ENCODE measurements at places on chromosomes 1 and 21. TPM values are rescaled to one million over a fixed set of nuclear protein-coding genes. Genes with fewer than 3 reads are reported as not detected.

- no peak for DNase-seq
Observed at GRCh38 chr1:1955621-1956094, 36.6 kb upstream of the TMEM52 start.

DNA sequence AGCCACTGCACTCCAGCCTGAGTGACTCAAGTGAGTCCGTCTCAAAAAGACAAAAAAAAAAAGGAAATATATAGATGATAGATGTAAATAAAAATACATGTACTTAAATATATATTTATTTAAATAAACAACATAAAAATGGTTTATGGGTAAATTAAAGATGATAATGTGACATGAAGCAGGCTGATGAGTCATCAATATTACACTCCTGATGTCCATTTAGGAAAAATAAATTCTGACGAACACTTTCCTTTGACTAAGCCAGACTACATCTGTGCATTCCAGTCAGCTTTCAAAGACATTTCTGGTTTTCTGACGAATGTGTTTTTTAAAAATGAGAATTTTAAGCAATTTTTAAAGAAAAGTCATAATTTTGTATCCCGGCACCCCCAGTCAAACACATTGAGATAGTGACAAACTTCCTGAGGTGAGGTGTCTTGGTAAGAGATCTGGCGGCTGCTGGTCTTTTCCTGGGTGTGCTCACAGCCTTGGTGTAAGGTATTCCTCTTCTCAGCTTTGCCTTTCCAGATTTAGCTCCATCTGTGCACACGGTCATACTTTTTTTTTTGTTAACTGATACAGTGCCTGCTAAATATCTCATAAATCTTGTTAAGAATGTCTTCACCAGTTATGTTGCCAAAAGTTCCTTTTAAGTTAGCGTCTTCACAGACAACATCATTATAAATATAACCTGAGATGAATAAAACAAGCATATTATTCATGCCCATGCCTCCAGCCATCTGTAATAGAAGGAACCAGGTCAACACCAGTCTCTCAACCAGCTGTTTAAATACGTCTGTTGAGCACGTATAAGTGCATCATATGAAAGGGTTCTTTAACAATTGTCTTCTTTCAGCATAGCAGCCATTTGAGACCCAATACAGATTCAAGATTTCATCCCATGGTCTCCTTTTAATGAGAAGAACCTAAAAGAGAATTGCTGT, 214.5 kb upstream of the PLD5 start:
- DNase-seq, result no peak

- DNase-seq, result no peak
Observed at GRCh38 chr1:202586018-202586821, 124.0 kb downstream of the SYT2 start.

Gene ZNF436
- total RNA-seq, result 10.4 TPM

DNA sequence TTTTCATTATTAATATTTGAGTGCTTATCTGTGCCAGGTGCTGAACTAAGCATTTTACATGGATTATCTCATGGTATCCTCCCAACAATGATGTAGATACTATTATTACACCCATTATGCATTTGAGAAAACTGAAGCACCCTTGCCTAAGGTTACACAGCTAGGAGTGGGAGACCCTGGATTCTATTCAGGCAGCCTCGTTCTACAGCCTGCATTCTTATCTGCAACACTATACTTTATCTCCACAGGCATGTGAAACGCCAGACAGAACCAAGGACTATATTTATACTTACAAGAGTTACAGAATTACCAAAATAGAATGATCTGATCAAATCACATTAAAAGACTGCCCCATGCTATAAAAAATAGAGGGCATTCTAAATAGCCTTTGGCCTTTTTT, 22.4 kb downstream of the LPAR3 start:
- DNase-seq, result no peak

- no peak for DNase-seq
Observed at GRCh38 chr1:241944300-241944699, 13.3 kb upstream of the BECN2 start.

DNA sequence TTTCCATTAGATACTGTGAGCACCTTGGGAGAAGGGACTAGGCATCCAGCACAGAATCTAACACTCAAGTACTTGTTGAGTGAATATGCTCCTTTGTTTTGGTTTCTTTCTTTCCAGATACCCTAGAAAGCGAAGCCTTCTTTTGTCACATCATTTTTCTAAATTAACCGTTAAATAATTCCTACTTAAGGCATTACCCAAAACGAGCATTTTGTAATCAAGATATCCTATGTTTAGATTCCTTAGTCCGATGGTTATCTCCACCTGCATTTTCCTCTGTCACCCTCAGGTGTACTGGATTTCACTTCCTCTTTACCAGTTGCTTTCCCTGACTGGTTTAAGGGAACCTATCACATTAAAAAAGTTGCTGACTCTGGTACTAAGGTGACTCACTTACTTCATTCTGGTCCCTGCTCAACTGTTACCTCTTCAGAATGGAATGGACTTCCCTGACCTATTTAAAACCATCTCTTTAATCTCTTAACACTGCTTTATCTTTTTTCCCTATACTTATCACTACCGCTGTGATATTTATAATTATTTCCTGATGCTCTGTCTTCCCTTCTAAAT, 3.2 kb downstream of the B3GALNT2 start:
- no peak for DNase-seq

GRCh38 chr1:6953907-6954364, 168.7 kb downstream of the CAMTA1 start:
- no peak for DNase-seq

GRCh38 chr1:52632732-52633290, at the start of gene SHISAL2A:
TSS of gene SHISAL2A (plus strand) at chr1:52633168. CDS start at chr1:52633494, 326 bp downstream.
- peak; percentile 79 for DNase-seq

GRCh38 chr1:212928323-212929291, 21.7 kb upstream of the VASH2 start:
- peak; percentile 55 for DNase-seq

- DNase-seq, result peak; percentile 74
Observed at GRCh38 chr1:17826165-17826488, 71.0 kb downstream of the ACTL8 start.

Gene TACSTD2
- not detected for total RNA-seq

Gene IL19
- not detected for total RNA-seq

Gene S100A3
- total RNA-seq, result not detected

Gene PLXNA2
- total RNA-seq, result 2.3 TPM

DNA sequence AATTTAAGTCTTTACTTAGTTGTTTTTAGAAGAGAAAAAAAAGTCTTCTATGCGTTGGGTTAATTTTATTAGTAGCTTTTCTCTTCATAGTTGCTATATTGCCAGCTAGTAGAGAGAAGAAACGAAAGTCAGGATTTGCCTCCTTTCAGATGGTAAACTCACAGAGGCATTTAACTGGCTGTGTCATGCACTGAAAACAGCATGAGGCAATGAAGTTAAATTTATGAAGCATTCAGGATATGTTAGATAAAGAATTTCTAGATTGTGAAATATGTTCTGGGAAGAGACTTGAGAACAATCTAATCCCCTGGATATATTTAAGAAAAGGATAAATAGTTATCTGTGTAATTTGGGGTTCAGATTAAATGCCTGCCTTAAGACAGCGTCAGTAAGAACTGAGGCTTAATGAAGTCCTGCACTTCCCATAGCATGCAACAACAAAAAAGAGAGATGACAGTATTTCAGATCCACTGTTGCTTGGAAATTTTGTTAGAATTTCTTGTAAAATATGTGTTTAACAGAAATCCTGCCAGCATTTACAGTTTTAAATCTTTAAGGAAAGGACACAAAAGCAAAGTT, 1.7 kb downstream of the ANGPTL1 start:
- DNase-seq, result peak; percentile 8

GRCh38 chr1:9594471-9595155, 5.9 kb downstream of the TMEM201 start:
- DNase-seq, result no peak

DNA sequence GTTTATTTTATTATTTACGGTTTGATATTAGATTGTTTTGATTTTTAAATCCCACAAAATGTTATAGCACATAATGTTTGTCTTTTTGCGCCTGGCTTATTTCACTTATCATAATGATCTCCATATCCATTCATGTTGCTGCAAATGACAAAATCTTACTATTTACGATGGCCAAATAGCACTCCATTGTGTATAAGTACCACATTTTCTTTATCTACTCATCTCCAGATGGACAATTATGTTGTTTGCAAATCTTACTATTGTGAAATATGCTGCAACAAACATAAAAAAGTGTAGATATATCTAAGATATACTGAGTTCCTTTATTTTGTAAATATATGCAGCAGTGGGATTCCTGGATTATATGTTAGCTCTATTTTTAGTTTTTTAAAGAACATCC, 1568.3 kb downstream of the AMY1C start:
- DNase-seq, result no peak

DNA sequence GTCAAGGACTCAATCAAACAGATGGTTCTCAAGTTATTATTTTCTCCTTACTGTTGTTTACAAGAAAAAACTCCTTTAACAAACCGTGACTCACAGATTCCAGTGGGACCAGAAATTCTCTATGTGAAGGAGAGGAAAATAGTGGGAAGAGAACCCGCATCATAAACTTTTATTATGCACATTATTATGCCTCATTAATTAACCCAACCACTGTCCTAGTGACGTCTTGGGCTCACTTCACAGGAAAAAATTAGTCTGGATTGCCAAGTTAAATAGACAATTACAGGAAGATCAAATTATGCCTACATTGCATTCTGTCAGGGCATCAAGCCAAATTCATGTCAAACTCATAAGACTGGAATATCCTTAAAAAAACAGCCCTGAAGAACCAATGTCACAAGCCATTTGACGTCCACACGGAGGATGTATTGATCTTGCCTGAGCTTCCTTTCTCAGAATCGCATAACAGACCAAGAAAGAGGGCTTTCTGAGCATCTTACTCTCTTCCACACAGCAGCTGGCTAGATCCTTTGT, 347.8 kb downstream of the DUSP10 start:
- DNase-seq, result no peak

- DNase-seq, result no peak
Observed at GRCh38 chr1:54861070-54861761, 25.8 kb downstream of the DHCR24 start.
